ENCODE measurements at places on chromosomes 4 and X.

DNA sequence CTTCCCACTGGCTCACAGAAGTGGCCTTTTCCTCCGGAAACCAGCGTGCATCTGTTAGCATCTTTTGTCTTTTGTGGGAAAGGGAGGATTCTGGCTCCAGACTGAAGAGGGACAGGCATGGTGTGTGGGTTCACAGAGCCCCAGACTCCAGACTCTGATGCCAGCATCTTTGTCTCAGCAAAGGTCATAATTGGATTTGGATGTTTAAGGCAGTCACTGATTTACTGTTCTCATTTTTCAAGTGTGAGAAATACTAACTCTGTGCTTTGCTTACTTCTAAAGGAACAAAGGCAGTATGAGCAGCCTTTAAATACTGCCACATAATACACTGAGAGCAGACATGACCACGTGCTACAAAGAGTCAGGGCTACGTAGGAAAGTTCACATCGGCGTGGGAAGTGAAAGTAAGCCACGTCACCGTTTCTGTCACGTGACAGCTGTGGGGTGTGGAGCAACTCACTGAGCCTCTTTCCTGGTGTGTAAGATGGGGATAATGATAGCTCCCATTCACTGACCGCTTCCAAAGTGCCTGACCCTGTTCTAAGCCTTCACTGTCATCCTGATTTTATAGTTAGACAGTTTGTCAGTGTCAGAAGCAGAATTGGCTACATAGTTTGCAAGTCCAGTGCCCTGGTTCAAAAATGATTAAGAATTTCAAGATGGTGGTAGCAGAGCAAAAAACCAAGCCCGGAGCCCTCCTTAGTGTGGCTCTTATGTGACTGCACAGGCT, 24.8 kb upstream of the TMSB4X start:
- DNase-seq: no peak

DNA sequence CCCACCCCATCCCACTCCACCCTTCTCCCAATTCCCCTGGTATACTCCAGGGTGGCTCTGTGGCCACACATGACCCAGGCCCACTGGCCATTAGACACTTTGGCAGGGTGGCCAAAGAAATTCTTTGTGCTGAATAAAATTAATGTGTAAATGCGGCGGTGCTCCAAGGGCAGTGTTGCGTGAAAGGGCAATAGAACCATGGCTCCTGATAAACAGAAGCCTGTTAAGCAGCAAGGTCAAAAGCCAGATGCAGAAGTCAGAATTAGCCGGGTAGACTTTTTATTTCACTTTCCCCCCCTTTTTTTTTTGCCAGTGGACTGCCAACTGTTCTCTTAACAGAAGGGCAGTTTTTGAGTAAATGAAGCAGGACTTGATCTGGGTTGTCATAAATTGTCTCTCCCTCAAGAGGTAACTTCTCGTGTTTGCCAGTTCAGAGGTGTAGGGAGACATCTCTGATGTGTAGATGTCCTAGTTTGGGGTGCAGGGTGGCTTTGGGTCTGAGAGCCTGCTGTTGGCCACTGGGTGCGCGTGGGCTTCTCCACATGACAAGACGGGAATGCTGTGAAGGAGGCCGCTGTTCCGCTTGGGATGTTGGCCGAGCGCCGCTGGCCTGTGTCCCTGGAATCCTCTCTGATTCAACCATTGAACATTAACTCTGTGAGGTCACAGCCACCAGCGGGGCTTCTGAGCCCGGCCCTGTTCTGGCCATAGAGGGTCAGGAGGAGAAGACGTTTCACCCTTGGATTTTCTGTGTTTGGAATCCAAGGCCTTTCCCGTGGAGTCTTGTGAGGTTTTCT, 139.5 kb downstream of the TBL1X start:
- DNase-seq: no peak

- no peak for DNase-seq
Observed at GRCh38 chrX:44144177-44144945, 171.2 kb upstream of the NDP start.

DNA sequence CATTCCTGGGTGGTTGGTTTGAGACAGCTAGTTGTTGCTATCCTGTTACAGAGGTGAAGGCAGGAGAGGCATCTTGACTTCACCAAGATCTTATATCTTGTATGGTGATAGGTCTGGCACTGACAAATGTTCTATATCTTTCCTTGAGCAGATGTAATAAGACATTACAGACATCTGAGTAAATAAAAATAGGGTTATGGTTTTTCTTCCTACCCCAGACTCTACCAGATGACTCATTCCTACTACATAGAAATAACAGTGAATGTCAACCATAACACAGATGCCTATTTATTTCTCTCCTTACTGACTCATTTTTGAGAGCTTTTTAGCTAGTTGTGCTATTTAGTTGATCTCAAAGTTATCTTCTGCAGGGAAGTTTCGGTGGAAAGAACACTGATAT, 21.9 kb downstream of the HNRNPH2 start:
- no peak for DNase-seq

DNA sequence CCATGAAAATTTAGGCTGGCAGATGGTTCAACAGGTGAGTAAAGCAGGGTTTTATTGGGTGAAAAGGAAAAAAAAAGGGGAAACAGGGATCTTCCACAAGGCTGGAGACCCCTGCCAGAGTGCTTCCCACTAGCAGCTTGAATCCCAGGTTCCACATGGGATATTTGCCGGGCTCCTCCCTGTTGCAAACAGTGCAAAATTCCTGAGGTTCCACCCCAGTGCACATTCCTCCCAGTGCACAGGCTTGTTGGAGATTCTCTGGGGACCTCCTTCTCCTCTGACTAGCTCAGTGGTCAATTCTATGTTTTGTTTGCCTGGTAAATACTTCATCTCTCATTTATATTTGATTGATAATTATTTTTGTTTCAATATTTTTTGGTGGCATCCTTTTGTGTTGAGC, 66.4 kb upstream of the UGT2B15 start:
- DNase-seq: no peak

GRCh38 chrX:41921492-41922430, 1.6 kb downstream of the CASK start:
- peak; percentile 4 for DNase-seq

GRCh38 chr4:25120146-25120940, 39.9 kb downstream of the SEPSECS start:
- DNase-seq: no peak

DNA sequence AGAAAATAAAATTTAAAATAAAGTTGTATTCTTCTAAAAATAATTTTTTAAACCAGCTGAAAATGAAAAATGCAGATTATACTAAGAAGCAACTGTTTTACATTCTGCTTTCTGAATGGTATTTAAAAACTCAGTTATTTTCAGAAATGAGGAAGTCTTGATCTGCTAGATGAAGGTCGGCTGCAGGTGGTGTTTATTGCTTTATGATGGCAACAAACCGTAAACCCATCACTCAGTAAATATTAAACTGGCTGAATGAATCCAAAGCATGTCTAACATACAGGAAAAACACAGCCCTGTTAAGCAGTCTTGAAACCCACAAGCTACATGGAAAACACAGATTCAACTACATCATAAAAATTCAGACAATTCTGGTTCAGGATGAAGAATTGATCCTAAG, 29.3 kb downstream of the DYNLT3 start:
- no peak for DNase-seq
